Myometrial cell (primary cell): ENCODE measurements at places on chromosomes 16 and 17. TPM values are rescaled to one million over a fixed set of nuclear protein-coding genes. Genes with fewer than 3 reads are reported as not detected.

Gene ZFHX3
- 1.2 and 1.4 TPM in 2 replicates for total RNA-seq

Gene DCAF7
- 28.3 and 34.4 TPM in 2 replicates for total RNA-seq

Gene MRTFB
- 2.9 and 4.1 TPM in 2 replicates for total RNA-seq

Gene CIITA
- not detected in 2 replicates for total RNA-seq

Gene TNK1
- total RNA-seq = 0.18 and 0.29 TPM in 2 replicates
